ENCODE measurements at places on chromosomes 4 and X. TPM values are rescaled to one million over a fixed set of nuclear protein-coding genes. Genes with fewer than 3 reads are reported as not detected.

DNA sequence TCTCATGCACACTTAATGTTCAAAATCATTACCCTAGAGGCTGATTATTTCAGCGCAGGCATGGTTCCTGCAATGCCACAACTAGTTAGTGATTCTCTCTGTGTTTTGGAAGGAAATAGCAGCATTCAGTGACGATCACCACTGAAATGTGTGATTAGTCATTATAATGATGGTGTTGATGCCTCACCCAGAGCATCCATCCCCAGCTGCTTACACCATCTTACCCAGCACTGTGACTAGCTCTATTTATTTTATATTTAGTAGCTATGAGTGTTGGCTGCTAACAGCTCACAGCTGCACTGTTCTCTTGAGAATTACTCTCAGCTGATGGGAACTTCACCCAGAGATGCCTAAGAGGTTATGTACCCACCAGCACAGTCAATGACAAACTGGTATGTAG lies 60.5 kb upstream of the TSPAN7 start:
- no peak for DNase-seq

GRCh38 chrX:150489359-150490015 lies 78.9 kb upstream of the MTM1 start:
- DNase-seq, result no peak

DNA sequence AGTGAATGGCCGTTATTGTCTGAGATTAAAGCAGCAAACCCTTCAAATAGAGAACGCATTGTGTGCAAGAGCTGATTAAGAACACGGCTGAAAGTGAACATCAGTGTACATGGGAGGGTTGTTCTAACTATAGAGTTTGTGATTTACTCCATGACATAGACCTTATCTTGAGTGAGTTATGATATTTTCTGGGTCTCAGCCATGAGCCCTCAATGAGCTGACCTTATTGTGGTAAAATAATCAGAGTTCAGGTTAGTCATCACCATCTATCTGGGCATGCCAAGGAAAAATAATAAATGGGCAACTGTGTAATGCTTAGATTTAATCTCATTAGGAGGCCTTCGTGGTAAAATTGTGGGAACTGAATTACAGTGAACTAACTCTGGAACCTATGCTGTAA lies 33.2 kb upstream of the CLDN24 start:
- DNase-seq, result no peak

GASK1B gene
- polyA plus RNA-seq, result 15.6 TPM

- DNase-seq, result no peak
Observed at GRCh38 chr4:48031802-48032525, 15.4 kb downstream of the NIPAL1 start.

SSX4B gene
- polyA plus RNA-seq, result not detected

- DNase-seq, result no peak
Observed at GRCh38 chr4:75036046-75036830, 103.3 kb downstream of the PARM1 start.

NMU gene
- polyA plus RNA-seq, result not detected

YTHDC1 gene
- polyA plus RNA-seq, result 36.1 TPM

- no peak for DNase-seq
Observed at GRCh38 chr4:5188130-5188529, 136.8 kb downstream of the STK32B start.

STATH gene
- polyA plus RNA-seq, result not detected

SH2D1A gene
- polyA plus RNA-seq, result 1.2 TPM

DNA sequence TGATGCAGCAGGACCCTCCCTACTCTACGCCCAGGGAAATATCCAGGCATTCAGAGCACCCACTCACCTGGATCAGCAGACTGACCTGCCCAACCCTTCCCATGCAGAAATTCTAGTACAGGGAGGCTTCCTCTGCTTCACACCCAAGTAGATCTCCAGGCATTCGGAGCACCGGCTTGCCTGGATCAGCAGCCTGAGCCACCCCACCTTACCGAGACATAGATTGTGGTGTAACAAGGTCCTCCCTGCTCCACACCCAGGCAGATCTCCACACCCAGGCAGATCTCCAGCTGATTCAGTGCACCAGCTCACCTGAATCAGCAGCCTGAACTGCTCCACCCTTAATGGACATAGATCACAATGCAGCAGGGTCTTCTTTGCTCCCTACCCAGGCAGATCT lies 215.1 kb upstream of the CPEB2 start:
- DNase-seq, result no peak

- no peak for DNase-seq
Observed at GRCh38 chr4:109334129-109335105, 32.0 kb upstream of the COL25A1 start.

GPC4 gene
- polyA plus RNA-seq, result 9.4 TPM

DNA sequence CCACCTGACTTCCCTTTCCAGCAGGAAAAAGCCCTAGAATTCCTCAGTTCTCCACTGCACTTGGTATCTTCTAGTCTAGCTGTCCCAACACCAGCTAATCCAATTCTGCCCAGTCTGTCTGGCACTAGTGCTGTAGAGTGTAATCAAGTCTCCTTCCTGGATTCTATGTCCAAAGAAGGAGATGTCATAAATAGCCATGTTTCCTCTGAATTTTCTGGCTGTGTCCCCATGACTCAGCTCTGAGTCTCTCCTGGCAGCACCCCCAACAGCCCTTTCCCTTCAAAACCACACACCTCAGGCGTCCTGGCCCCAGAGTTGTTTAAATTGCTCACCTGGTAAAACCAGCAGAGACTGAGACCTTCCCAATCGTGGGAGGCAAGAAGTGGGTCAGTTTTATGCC lies 197.2 kb downstream of the GRXCR1 start:
- DNase-seq, result no peak

ETDA gene
- polyA plus RNA-seq, result not detected

SPP1 gene
- polyA plus RNA-seq, result 16.6 TPM

- no peak for DNase-seq
Observed at GRCh38 chrX:21766101-21766500, 8.2 kb upstream of the SMPX start.
